ENCODE measurements at places on chromosomes 13 and 19. TPM values are rescaled to one million over a fixed set of nuclear protein-coding genes. Genes with fewer than 3 reads are reported as not detected.

DNA sequence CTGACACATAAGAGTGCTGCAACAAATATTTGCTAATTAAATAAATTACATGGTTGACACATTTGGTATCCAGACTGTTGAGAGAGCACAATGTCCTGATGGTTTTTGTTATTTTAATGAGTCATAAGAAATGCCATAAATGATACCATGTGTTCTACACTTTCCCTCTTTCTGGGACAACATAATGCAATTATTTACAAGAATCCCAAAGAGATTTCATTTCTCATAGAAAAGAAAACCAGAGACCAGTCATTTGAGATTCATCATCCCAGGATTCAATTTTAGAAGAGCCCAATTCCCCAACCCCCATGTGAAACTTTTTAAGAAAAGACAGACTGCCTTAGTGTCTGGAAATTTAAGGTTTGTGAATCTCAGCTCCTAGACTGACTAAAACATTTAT is 399.6 kb downstream of the DCT start:
- H3K36me3 ChIP-seq, result peaks cover 38% of the 10 kb centered on the region
- H3K27ac ChIP-seq, result no peak overlapping the region
- H3K4me1 ChIP-seq, result peaks cover 6% of the 10 kb centered on the region
- H3K4me3 ChIP-seq, result no peak overlapping the region
- DNase-seq, result no peak

- DNase-seq, result no peak
- H3K4me3 ChIP-seq, result no peak overlapping the region
- H3K27me3 ChIP-seq, result no peaks in the 10 kb centered on the region
These were observed 962.3 kb downstream of the EFNB2 start for GRCh38 chr13:105573136-105573535.

DNA sequence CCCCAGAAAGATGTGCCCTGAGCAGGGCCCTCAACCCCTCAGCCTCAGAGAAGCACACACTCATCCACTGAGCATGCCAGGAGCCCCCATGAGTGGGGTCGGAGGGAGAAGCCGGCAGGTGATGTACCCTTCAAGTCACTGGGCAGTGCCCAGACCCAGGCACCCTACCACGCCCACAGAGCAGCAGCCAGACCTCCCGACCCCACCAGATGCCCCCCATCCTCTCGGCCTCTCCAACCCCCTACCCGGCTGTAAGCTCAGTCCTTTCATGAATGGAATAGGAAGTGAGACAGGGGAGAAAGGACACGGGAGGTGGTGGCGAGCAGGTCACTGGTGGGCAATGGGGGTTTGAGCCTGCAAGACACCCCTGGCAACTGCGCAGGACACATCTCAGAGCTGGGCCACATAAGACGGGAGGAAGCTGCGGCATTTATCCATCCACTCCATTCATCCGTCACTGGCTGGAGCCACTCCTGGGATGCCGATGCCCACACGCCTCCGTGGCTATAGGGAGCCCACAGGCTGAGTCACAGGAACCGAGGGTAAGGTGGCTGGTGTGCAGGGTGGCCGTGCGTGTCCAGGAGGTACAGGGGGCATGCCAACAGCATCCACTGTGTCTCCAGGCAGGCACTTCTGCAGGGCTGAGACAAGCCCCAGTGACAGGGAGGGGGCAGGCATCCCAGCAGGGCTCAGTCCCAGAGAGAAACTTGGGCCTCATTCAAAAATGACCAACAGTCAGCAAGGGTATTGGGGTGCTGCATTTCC is 23.8 kb upstream of the VSTM2B start:
- H3K4me1 ChIP-seq, result no peaks in the 10 kb centered on the region
- no peak overlapping the region for H3K4me3 ChIP-seq
- peaks cover 32% of the 10 kb centered on the region for H3K27me3 ChIP-seq
- H3K27ac ChIP-seq, result no peak overlapping the region

The PRODH2 gene
- total RNA-seq, result not detected

Measured in mesothelial cell of epicardium (in vitro differentiated cells).